Stimulated activated CD8-positive, alpha-beta memory T cell treated with anti-CD3 and anti-CD28 coated beads, Interleukin-4, amount 100 ng/mL, for 4 hours (primary cell): ENCODE measurements at places on chromosomes 3 and 15.
A peak's percentile ranks its signal among the peaks of the same experiment; 100 is the strongest.

DNA sequence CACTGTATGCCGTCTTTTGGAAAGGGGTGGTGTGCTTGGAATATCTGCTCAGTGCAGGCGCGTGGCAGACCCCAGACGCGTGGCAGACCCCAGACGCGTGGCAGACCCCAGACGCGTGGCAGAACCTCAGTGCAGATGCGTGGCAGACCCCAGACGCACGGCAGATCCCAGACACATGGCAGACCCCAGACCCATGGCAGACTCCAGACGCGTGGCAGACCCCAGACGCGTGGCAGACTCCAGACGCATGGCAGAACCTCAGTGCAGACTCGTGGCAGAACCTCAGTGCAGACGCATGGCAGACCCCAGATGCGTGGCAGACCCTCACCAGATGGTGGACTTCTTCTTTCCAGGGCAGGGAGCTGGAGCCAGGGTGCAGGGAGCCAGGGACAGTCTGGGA is 637 bp upstream of the MUC4 start:
- no peak for DNase-seq

GRCh38 chr15:92149029-92149428 is 244.7 kb upstream of the ST8SIA2 start:
- DNase-seq = no peak

- no peak for DNase-seq
Observed at GRCh38 chr3:116192464-116192863, 252.8 kb downstream of the LSAMP start.

GRCh38 chr3:195259154-195259474 is 11.8 kb downstream of the XXYLT1 start:
- no peak for DNase-seq

GRCh38 chr3:100402256-100402655 is 917 bp downstream of the LNP1 start:
- DNase-seq = no peak

DNA sequence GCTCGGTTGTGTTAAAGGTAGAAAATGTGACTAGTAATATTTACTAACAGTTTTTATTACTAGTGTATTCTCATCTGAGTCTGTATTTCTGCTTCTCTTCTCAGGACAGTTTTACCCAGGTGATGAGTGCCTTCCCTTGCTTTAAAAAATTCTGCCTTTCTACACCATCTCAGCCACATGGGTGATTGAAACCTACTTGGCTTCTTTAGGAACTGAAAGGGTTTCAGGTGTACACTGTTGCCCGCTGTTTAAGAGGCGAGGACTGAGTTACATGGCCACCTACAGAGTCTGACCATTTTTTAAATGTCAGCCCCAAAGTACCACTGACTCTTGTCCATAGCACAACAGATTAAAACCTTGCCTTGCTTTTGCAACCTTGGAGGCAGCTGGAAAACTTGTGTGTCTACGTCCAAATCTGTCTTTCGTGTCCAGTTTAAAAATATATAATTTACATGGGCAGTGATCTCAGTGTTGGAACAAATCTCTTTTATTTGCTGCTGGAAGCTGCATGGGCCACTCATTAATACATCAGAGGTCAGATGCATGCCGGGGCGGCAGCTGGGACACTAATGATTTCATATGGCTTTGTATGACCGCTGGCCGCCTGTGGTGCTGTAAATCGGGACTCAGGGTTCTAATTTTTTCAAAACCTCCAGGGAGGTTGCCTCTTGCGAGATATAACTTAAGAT is 44.6 kb downstream of the TRIM71 start:
- no peak for DNase-seq

DNA sequence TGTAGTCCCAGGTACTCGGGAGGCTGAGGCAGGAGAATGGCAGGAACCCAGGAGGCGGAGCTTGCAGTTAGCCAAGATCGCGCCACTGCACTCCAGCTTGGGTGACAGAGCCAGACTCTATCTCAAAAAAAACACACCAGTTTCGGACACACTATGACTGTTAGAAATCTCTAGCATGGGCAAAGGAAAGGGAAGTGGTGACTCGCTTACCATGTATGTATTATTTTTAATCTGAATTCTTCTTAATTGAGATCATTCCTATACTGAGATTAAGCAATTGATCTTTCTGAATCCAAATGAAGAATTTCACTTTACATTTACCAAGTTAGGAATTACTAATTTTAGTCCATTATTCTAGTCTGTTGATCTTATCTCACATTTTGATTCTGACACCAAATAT is 459.2 kb upstream of the ALCAM start:
- DNase-seq = no peak

- DNase-seq = no peak
Observed at GRCh38 chr15:96553006-96553405, 222.5 kb downstream of the NR2F2 start.

DNA sequence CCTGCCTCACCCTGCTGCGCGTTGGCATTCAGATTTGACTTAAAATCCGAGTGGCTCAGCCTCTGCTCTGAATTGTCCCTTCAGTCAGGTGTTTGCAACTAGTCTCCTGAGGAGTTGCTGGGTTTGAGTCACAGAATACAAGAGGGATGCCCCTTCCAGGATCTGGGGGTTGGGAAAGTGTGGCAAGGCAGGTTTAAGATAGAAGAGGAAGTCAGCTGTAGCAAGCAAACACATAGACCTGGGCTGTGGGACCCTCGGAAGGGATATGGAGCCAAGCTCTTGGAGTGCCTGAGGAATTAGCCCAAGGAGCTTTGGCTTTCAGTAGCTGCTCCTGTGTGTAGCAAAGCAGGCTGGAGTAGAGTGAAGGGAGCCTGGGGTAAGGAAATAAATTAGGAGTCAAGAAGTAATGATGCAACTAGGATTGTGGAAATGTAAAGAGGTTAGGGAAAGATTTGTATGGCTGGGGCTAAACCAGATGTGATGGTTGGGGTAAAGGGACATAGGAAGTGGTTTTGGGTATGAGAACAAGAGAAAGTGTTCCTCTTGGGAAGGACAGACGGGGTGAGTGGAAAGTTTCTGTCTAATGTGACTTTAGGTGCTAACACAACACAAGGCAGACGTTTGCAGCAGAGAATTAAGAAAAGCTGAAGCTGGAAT is 41.2 kb downstream of the RAB7A start:
- no peak for DNase-seq

DNA sequence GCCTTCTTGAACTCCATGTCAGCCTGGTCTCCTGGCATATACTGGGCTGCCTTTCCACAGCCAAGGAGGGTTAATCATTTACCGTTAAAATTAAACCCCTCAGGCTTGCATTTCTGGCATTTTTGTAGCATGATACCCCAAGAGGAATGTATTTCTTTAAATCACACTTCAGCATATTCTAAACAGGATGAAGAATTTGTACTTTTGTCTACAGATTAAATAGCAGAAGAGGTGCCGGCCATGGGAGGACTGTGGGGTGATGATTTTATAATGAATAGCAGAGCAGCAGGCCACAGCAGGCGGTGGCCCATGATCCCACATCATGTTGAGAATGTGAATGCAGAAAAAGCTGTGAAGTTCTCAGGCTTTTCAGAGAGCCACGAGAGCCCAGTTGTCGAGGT is 90.2 kb downstream of the ARNT2 start:
- no peak for DNase-seq

DNA sequence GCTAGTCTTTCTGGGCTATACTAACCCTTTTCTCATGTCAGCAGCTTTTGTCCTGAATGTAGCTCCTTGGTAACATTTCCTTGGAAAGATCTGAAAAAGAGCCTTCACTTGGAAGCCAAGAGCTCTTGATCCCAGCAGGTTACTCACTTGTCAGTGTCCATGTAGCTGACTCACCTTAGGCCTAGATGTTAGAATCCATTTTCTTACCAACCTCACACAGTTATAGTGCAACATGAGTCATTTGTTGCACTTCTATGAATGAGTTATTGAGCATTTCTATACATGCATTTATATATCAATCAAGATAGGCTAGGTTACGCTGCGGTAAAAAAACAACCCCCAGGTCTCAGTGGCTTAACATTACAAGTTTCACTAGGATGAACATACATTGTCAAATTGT is 106.8 kb upstream of the SLC7A14 start:
- no peak for DNase-seq

DNA sequence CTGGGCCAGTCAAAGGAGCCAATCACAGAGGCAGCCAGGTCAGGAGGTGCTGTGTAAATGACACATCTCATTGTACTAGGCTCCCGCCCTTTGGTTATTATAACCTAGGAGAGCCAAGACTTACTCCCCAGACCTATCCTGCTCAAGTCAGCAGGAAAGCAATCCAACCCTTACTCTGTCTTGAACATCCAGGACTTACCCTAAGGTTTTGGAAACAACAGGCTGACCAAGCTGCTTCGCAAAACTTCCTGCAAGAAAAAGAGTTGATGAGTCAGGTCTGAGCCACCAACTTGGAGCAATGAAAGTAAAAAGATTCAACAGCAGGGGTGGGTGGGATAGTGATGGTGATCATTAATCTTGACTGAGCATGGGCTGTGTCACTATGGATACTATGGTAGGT is 144.4 kb downstream of the MYLK start:
- DNase-seq = no peak

DNA sequence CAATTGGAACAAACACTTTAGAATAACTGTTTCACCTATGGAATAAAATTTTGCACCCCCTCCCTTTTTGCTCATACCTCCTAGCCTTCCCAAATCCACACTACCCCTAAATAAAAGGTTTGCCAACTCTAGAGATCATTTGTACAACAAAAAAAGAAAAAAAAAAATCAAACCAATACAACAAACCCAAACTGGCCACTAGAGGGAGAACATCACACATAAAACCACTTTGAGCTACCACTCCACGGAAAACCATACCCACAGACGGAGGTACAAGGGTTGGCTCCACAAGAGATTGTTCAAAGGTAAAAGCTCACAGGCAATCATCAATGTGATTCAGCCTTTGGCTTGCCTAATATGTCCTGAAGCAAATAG is 47.6 kb downstream of the SETMAR start:
- peak; percentile 22 for DNase-seq

DNA sequence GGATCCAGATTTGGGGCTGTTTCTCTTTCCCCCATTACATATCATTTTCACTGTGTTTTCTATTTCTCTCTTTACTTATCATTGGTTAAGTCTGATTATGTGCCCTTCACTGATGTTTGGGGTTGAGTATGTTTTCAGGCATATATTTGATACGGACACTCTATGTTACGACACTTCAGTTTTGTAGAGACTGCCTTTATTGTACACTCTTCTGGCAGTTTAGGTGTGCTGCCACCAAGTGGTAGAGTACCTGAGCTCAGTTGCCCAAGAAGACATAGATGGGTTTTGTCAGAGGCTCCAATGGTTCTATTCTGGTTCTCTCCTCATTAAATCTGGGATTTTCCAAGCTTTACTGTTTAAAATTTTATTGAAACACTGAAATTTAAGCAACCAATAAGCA is 255.0 kb upstream of the ROPN1 start:
- no peak for DNase-seq

- no peak for DNase-seq
Observed at GRCh38 chr15:89399238-89400115, 64.9 kb upstream of the POLG start.

- DNase-seq = no peak
Observed at GRCh38 chr15:63371297-63371918, 10.2 kb downstream of the CA12 start.

DNA sequence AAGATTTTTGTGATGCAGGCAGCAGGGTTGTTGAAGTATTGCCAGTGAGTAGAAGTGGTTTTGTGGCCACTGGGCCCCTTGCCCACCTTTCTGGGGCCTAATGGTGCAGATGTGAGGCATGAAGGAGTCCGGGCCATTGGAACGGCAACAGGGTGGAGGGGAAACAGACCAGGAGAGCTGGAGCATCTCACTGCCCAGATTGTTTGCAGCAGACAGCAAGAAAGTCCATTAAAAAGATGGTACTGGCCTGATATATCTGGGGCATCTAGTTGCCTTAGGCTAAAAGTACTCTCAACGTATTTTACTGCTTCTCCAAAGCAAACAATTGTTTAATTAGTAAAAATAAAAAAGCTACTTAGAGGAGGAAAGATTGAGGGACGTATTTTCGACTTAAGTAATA is 298.4 kb downstream of the SATB1 start:
- no peak for DNase-seq

GRCh38 chr3:112354642-112355306 is 21.8 kb downstream of the CD200 start:
- no peak for DNase-seq

GRCh38 chr15:44588541-44588940 is 51.6 kb downstream of the EIF3J start:
- no peak for DNase-seq

DNA sequence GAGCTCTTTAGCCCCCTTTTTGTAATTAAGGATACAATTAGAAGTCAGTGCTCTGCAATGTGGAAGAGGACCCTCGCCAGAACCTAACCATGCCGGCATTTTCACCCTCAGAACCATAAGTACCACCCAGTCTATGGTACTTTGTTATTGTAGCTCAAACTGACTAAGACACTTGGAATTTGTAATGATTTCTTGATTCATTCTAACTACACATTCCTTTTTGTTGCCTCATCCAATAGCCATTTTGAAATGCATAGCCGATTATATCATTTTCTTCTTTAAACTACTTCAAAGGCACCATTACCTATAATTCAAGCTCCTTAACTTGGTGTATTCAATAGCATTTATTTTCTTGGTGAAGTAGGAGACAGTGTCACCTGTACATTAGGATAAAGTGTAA is 61.4 kb downstream of the GLB1 start:
- no peak for DNase-seq

- DNase-seq = no peak
Observed at GRCh38 chr15:57384024-57384423, 7.7 kb downstream of the CGNL1 start.

DNA sequence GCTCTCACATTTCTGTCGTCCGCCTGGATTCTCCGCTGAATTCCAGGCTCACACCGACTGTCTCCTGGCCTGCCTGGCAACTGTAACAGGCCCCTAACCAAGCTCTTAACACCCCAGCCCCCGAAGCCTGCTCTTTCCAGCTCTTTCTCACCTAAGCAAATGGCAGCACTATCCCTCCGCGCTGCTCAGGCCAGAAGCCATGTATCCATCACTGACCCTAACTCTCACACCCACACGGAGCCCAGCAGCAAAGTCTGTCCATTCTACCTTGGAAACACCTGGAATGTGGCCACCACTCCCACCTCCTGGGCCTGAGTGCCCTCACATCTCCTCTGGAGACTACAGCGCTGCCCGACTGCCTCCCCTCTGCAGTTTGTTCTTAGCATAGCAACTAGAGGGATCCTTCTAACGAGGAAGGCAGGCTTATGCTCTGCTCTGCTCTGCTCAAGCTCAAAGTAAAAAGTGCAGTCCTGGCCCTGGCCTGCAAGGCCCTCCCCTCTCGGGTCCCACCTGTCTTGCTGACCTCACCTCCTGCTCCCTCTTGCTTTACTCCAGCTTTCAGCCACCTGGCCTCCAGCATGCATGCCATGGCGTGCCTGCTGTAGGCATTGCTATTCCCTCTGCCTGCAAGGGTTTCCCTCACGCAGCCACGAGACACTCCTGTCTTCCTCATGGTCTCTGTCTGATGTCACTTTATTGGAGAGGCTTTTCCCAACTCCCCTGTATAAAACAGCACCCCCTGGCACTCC is 27.2 kb downstream of the FEM1B start:
- DNase-seq = no peak
